ENCODE measurements at places on chromosomes 6 and 20.

DNA sequence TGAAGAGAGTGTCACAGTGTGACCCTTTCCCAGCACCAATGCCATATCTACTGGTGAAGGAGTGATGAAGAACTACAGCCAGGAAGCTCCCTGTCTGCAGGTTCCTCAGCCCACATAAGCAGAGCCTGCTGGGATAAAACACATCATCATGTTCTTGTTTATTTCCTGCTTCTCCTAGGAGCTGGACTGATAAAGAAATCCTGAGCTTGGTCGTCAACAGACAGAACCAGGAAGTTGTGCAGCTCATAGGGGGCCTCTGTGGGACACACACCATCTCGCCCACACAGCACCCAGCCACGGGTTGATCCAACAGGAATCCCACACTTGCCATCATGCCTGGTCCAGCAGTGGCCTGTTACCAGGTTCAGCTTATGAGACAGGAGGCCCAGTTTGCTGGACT lies 2.8 kb upstream of the CSTL1 start:
- DNase-seq: no peak

DNA sequence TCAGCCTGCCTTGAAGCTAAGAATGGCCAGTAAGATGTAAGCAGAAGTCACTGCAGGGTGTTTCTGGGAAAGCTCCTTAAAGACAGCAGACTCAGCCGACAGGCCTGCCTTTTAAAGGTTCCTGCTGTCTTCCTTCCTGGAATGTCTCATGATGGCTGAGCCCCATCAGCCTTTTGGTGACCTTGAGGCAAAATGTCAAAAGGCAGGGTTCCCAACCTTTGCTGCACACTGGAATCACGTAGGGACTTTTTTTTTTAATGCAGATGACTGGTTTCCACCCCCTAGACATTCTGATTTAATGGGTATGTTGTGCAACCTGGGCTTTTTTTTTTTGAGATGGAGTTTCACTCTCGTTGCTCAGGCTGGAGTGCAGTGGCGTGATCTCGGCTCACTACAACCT lies 11.6 kb downstream of the MDGA1 start:
- no peak for DNase-seq

DNA sequence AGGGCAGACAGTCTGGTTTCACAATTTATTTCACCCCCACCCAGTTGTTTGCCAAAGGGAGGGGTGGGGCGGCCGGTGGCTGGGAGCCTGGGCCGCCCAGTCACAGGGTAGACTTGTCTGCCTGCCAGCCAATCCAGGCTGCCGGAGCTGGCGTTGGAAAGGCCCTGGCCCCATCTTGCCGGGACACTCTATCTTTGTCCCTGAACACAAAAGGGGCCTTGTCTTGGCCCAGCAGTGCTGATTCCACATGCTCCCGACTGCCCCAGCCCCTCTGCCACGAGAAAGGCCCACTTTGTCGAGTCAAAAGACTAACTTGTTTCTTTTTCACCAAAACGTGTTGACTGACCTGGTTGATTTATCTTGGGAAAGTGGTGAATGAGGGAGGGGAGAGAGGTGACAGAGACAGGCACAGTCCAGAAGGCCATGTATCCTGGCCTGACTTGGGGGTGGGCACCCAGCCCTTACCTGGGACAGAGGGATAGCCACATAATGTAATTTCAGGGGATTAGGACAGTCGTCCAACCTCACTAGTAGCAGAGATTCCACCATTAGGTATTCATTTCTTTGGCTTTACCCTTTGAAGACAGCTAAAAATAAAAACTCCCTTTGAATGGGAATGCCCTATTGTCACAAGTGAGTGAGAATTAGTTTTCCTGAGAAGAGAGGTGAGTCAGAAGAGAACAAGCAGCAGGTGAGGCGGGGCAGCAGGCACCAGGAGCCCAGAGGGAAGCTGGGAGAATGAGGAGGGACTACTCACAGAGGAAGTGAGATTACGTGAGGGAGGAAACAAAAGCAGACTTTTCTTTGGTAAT lies 67.0 kb upstream of the SIRPA start:
- no peak for DNase-seq

DNA sequence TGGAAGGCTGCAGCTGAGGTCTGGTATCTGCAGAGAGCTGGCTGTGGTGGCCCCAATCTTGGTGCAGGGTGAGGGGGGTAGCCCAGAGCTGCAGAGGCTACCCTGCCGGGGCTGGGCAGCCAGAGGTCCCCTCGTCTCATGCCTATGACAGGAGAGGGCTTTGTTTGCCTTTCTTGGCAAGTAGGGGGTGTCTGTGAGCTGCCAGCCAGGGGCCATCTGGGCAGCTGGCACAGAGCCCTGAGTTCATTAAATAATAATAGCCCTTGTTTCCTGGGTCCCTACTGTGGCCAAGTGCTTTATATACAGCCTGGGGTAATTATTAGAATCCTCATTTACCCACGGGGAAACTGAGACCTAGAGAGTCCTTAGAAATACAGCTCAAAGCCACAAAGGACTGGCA lies 66.6 kb downstream of the EZR start:
- DNase-seq: no peak

GRCh38 chr20:2150660-2151059 lies 49.0 kb downstream of the STK35 start:
- no peak for DNase-seq

DNA sequence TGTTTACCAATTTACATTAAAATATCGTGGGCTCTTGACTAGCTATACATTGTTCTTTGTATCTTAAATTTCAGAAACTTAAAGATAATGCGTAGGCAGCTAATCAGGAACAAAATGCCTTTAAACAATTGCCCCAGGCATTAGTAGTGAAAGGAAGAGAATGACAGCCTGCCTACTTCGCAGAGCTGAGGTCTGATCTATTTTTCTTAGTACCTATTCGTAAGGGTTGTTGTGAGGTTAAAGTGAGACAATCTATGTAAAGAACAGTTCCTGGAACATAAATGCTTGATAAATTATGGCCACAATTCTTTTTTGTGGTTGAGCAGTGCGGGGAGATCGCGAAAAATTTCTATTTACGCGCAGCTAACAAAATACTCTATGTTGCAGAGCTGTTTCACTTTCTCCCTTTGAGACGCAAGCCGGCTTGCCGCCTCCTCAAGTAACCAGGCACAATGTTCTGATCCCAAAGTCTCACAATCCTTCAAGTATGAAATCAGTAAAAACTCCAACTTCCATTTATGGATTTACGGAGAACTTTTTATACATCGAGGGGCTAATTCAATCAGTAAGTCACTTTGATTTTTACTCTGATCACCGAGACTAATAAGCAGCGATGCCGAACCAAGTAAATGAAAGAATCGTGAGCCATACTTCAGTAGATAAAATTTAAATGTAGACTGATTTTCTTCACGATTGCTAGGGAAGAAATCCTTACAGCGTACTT lies 878 bp upstream of the PNRC1 start:
- DNase-seq: peak; percentile 45

- no peak for DNase-seq
These were observed 125.2 kb upstream of the EYA4 start for GRCh38 chr6:133115946-133116345.

GRCh38 chr20:20452254-20452676 lies 84.4 kb downstream of the INSM1 start:
- no peak for DNase-seq
